ENCODE measurements at places on chromosomes 13 and 19. TPM values are rescaled to one million over a fixed set of nuclear protein-coding genes. Genes with fewer than 3 reads are reported as not detected.

DNA sequence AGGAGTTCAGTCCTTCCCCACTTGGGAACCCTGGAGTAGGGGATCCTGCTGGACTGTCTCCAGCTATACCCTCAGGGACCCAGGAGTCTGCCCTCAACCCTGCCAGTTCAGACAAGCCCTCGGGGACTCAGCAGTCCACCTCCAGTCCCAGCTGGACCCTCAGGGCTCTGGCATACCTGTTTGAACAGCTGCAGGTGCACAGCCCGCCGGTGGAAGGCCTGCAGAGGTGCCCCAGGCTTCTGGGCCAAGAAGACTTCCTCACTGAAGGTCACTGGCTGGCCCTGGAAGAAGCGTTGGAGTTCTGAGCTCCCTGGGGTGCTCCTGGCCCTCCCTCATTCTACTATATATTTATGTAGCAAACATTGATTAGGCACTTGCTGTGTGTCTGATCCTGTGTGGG, 8.6 kb downstream of the CRB3 start:
- no peak for DNase-seq

GRCh38 chr19:14979476-14980255, at the start of gene SLC1A6:
Gene SLC1A6, minus strand, starts transcription at chr19:14979864. Its CDS starts 6,954 bp downstream, at chr19:14972910.
- no peak for DNase-seq

DNA sequence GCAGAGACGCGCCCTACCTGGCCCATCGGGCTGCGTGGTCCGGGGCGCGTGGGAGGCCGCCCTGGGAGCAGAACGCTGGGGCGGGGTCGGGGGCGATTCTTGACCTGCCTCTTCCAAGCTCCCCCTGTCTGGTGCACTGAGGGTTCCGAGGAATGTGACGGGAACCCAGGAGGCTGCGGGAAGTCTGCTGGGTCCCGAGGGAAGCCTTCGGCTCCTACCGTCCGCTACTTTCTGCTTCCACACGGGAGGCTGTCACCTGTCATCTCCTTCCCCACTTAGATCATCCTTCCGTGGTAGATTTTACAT, 781 bp upstream of the SPRYD7 start:
- DNase-seq, result no peak

GRCh38 chr19:1608359-1609102, 3.3 kb upstream of the UQCR11 start:
- no peak for DNase-seq

CNN2 gene
- 38.4 TPM for total RNA-seq

DNA sequence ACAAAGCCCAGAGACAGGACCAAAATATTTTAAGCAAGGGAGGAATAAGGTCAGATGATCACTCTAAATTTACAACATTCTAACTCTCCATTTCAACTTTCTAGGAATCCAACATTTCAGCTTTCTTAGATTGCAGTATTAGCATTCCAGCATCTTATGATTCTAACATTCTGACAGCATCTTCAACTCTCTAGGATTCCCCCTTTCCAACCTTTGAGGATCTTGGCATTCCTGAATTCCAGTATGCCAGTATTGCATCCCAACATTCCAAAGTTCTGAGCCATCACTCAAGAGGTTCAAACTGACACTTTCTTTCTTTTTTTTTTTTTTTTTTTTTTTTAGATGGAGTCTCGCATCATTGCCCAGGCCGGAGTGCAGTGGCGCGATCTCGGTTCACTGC, 13.8 kb downstream of the TGFB1 start:
- no peak for DNase-seq

GRCh38 chr13:97851269-97851668, 102.2 kb upstream of the IPO5 start:
- DNase-seq, result no peak

DNA sequence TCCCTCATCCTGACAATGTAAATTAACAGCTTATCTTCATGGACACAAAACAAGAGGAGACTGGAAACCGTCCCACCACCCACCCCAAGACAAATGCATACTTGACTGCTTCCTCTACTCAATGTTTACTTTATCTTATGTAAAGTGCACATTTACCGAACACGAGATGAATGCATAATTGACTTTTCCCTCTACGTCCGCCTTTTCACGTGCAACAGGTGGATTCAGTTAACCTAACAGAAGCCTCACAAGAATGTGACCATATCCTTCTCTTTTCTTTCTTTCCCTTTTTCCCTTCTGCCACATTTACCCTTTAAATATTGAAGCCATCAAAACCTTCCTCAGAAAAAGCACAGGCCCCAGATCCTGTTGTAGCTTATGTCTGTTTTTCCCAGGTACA, 468.0 kb downstream of the UQCRFS1 start:
- no peak for DNase-seq

DNA sequence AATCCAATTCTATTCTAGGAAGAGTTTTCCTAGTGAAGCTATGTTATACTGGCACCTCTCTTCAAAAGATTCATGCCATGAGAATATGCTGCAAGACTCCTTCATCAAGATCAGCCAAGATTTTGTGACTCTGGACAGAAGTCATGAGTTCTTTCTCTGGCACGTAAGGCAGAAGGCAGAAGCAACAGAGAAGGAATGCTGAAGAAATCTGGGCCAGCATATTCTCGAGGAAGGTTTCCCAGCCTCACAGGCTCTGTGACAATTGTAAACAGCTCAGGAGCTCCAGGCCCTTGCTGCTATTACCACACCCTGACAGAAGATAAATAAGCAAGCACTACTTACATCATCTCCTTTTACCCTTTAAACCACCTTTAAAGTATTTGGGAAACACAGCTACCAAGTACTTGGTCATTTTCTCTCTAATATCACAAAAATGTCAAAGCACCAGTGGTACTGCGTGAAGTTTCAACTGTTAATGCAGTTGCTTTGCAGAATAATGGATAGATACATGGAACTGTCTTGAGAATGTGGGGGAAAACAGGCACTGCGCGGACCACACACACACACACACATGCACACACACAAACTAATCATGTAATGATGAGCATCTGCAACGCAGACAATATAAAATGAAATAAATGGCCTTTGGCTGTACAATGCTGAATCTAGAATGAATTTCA, 55.4 kb downstream of the INTS6 start:
- DNase-seq, result no peak

- DNase-seq, result no peak
Observed at GRCh38 chr19:7247155-7247554, 47.1 kb downstream of the INSR start.

DNA sequence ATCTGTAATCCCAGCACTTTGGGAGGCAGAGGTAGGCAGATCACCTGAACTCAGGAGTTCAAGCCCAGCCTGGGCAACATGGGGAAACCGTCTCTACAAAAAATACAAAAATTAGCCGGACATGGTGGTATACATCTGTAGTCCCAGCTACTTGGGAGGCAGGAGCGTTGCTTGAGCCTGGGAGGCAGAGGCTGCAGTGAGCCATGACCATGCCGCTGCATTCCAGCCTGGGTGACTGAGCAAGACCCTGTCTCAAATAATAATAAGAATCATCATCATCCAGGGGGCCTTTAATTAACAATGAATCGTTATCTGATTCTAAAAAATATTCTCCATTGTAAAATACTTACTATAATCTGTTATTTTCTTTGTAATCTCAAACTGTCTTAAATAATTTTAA, 283.4 kb downstream of the DACH1 start:
- DNase-seq, result no peak

DNAAF3 gene
- 0.50 TPM for total RNA-seq

DOCK9 gene
- 31.3 TPM for total RNA-seq

DNA sequence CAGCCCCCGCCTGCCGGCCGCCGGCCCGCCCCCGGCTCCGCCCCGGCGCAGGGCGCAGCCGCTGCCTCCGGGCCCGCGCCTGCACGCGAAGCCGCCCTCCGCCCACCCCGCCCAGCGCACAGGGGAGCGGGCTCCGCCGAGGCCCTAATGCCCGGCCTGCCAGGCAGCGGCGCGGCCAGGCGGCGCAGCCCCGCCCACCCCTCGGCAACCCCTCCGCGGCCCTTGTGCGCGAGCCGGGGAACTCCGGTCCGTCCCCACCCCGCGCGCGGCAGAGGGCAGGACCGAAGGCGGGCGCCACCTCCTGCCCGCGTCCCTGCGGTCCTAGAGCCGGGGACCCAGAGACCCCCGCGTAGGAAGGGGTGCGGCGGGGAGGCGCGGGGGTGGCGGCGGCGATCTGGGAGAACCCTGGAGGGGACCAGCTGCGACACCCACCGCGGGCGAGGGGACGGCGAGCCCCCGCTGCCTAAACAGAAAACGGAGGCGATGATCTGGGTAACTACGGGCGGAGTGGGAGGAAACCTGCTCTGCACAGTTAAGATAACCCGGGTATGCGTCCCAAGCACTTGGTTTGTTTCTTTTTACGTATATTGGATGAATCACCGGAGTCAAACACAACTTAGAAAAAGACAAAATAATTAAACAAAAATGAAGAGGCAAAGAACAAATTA, 350 bp upstream of the USP12 start:
- peak; percentile 92 for DNase-seq

DCLK1 gene
- total RNA-seq, result 0.33 TPM

DNA sequence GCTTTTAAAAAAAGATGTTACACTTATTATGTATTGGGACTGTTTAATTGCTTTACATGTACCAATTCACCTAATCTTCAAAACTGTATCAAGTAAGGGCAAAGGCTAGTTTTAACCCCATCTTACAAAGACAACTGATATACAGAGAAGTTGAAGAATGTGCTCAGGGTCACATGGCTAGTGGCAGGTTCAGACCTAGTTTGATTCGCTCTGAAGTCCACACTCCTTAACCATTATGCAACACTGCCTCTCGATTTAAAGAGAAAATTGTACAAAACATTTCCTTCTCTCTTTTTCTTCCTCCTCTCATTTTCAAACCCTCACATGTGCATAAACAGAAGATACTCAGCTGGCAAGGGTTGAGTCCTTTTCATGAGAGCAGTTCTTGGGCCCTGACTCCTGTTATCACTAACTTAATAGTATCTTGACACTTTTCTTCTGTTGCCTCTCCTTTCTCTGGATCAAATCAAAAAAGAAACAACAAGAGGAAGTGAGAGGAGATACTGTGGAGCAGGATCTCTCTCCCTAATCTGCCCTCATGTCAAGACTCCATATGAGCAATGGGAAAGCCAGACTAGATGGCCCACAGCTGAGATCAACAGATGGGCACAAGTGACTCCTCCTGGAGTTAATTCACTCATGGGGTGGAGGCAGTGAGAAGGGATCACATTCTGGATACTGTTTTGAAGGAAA, 19.0 kb upstream of the N4BP2L1 start:
- no peak for DNase-seq

GRCh38 chr13:72295153-72295552, 428.1 kb upstream of the DACH1 start:
- no peak for DNase-seq

C13orf42 gene
- total RNA-seq, result not detected

DNA sequence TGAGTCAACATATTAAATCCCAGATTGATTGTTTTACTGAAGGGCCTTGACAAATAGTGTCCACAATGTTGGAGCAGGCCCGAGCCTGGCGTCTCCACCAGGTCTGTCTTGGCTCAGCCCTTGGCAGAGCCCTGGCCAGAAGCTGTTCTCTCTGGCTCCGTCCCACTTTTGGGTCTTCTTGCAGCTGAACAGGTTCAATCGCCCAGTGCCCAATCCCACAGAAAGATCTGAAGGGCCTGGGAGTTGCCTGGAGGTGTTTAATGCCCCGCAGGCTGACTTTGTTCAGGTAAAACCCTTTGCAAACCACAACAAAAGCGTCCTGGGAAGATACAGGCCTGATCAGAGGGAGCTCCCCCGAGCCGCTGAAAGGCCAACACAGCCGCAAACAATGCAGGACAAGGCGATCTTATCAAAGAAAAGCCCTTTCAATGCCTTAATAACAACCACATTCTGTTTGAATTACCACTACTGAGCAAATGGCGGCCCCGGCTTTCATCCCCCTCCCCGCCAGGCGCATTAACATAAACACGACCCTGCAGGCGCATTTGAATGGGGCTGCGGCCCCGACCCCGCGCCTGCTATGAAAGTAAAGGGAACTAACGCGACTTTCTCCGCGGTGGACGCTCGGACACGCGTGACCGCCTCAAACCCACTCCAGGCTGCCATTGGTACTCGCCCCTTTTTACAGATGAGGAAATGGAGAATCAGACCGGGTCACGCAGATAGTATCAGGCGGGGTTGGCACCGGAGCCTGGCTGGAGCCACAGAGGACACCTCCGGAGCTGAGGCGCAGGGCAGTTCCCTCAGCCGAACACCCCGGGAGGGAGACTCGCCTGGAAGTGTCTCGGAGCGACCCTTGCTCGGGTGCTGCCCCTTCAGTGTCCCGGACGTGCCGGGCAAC, 3.1 kb downstream of the CDX2 start:
- DNase-seq, result no peak

GYS1 gene
- total RNA-seq, result 8.4 TPM

DNA sequence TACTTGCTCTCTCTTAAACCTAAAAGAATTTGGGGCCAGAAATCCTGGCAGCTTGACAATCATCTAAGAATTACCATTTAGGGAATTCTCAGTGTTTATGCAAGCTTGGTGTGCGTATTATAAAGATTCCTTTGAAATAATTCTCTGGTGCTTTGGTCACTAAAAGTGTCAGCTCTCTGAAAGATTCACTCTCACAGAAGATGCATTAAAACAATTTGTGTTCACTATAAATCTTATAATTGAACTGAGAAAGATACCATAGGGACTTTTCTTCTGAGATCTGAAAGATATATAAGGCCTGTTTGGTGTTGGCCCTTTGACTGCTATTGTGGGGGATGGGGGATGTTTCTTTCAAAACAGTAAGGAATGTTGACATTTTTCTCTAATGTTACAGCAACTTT, 27.3 kb downstream of the EPSTI1 start:
- DNase-seq, result no peak

DNA sequence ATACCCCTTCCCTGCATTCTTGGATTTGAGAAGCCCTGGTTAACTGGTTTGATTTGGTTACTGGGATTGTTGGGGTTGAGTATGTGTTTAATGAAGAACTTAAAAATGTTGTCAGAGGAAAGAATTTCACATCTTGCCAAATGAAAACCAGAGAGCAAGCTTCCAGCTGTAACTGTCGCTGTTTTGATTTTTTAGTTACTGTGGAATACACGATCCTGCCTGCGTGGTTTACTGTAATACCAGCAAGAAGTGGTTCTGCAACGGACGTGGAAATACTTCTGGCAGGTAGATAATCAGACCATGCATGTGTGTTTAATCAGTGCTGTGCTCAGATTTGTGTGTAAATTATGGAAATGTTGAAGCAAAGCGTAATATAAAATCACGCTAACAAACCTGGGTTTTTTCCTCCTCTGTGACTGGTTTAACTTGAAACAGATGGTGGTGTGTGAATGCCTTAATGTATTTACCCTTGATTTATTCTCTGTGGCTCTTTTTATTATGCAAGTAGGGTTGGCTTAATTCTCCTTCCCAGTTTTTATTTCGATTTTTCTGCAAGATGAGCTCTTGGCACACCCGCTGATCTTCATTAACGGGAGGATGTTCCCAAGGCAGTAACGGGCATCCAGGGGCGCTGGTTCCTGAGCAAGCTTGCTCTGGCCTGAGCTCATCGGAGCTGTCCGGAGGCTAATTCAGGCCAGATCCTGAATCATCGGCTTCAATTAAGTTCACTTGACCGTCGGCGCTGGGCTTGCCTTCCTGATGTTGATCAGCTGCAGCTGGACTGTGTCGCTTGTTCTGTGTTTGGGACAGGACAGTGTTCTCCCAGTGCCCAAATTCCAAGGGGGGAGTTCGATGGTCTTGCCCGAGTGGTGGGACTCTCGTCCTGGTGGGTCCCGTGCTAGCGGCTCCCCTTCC, 16.0 kb downstream of the UPF1 start:
- no peak for DNase-seq

MEIS3 gene
- 0.79 TPM for total RNA-seq

IGFLR1 gene
- 11.2 TPM for total RNA-seq

- no peak for DNase-seq
Observed at GRCh38 chr13:50993371-50993770, 83.8 kb downstream of the RNASEH2B start.

All from liver (tissue), 10 donors.